ENCODE measurements at places on chromosomes 3 and 15.

- DNase-seq = peak; percentile 88
Measured at GRCh38 chr3:175606650-175607318, 747.6 kb downstream of the NAALADL2 start.

DNA sequence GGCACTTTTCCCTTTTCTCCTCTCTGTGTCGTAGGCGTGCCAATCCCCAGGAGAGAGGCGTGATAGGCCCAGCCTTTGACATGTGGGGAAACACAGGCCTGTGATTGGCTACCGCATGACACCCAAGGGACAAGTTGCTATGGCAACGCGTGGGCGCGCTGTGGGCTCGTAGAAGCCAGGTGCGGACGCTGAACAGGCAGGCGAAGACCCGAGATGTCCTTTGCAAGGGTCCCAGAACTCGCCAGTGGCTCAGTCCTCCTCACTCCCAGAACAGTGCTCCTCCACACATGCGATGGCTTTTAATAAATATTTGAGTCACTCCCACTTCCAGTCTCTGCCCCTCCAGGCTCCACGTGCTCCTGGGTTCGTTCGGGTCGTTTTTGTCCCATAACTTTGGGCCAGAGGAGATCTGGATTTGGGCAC, 4.2 kb downstream of the SLC51B start:
- peak; percentile 100 for DNase-seq

GRCh38 chr3:151106311-151106710, 20.8 kb downstream of the MED12L start:
- DNase-seq = no peak

GRCh38 chr15:73142802-73143762, 90.8 kb downstream of the NEO1 start:
- DNase-seq = no peak

GRCh38 chr3:147881933-147882332, 472.8 kb downstream of the ZIC1 start:
- DNase-seq = peak; percentile 4

DNA sequence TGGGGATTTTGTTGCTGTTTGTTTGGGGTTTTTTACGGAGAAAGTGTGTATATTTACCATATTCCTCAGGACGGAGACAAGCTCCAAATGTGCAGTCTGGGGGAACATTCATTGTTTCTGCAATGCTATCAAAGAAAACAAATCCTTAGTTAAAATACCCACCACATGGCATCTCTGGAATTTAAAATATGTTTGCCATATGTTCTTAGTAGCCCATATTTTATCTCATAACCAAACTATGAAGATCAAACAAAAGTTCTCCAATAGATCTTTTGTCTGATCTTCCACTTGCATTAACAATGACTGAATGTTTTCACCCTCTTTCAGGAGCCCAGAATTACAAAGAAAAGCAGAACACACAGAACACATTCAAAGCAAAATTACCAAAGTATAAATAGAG, 35.3 kb downstream of the EFHB start:
- DNase-seq = no peak

GRCh38 chr3:61110576-61110975, 140.7 kb downstream of the FHIT start:
- DNase-seq = no peak
